ENCODE measurements at places on chromosomes 4 and X. TPM values are rescaled to one million over a fixed set of nuclear protein-coding genes. Genes with fewer than 3 reads are reported as not detected.

DNA sequence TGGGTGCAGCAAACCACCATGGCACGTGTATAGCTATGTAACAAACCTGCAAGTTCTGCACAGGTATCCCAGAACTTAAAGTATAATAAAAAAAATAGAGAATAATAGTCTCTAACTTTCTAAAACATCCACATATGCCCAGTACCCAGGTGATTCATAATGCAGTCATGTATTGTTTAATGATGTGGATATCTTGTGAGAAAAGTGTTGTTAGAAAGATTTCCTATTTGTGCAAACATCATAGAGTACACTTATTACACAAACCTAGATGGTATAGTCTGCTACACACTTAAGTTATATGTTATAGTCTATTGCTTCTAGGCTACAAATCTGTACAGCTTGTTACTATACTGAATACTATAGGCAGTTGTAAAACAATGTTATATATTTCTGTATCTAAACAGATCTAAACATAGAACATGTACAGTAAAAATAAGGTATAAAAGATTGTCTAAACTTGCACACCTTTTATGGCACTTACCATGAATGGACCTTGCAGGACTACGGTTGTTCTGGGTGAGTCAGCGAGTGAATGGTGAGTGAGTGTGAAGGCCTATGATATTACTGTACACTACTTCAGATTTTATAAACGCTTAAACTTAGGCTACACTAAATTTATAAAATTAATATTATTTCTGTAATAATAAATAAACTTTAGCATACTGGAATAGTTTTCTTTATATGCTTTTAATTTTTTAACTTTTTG lies 232.2 kb upstream of the SLIT2 start:
- DNase-seq: no peak
- no peaks in the 10 kb centered on the region for H3K4me1 ChIP-seq
- H3K36me3 ChIP-seq: no peaks in the 10 kb centered on the region

The IL2RG gene
- 5.5 TPM for total RNA-seq

GRCh38 chr4:119823891-119824290 lies 195.3 kb upstream of the PDE5A start:
- H3K27ac ChIP-seq: no peak overlapping the region
- no peaks in the 10 kb centered on the region for H3K4me1 ChIP-seq
- H3K4me3 ChIP-seq: no peak overlapping the region
- no peaks in the 10 kb centered on the region for H3K27me3 ChIP-seq
- no peak for DNase-seq

- no peaks in the 10 kb centered on the region for H3K4me1 ChIP-seq
- H3K27me3 ChIP-seq: no peaks in the 10 kb centered on the region
- H3K27ac ChIP-seq: no peak overlapping the region
- DNase-seq: peak; percentile 66
- no peak overlapping the region for H3K4me3 ChIP-seq
- H3K36me3 ChIP-seq: no peaks in the 10 kb centered on the region
These were observed 711 bp downstream of the PNMA6E start for GRCh38 chrX:153400146-153401132.

The SAP30 gene
- total RNA-seq: 10.3 TPM

DNA sequence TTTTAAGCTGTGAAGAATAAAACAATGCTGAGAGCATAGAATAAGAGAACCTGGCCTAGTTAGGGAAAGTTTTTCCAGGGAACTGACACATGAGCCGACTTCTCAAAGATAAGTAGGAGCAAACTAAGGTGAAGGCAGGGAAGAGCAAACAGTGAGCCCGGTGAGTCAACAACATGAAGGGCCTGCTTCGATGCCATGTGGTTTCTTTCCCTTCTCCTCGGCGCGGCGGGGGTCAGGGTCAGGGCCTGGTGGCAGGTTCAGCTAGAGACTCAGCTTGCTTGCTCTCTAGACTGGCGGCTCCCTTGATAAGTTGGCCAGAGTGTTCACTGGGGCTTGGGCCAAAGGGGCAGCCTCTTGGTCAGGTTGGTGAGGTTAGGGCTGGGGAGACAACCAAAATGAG lies 81.1 kb downstream of the DLG3 start:
- no peak overlapping the region for H3K4me3 ChIP-seq
- H3K4me1 ChIP-seq: no peaks in the 10 kb centered on the region
- peak; percentile 21 for DNase-seq
- H3K36me3 ChIP-seq: no peaks in the 10 kb centered on the region
